ENCODE measurements at places on chromosomes 13 and 19. TPM values are rescaled to one million over a fixed set of nuclear protein-coding genes. Genes with fewer than 3 reads are reported as not detected.

Gene COQ8B
- polyA plus RNA-seq: 45.8 TPM

Gene CEACAM20
- not detected for polyA plus RNA-seq

DNA sequence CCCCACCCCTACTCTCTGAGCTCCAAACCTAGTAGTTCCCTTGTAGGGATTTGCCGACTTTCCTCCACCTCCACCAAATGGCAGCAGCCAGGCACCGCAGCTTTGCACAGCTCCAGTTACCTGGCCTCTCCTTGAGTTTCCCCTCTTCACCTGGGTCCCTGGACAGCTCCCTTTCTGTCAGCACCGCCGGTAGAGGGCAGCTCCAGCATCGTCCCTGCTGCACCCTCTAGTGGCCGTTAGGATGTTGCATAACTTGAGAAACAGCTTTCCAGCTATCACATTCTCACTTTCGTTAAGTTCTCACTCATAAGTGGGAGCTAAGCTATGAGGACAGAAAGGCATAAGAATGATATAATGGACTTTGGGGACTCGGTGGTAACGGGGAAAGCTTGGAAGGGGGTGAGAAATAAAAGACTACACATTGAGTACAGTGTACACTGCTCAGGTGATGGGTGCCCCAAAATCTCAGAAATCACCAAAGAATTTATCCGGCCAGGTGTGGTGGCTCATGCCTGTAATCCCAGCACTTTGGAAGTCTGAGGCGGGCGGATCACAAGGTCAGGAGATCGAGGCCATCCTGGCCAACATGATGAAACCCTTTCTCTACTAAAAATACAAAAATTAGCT, 60.4 kb upstream of the OLFM4 start:
- DNase-seq: peak; percentile 91

Gene PPFIA3
- polyA plus RNA-seq: 20.0 TPM

- DNase-seq: no peak
These were observed 331.7 kb downstream of the LIG4 start for GRCh38 chr13:107883561-107884175.

Gene SLC46A3
- 30.0 TPM for polyA plus RNA-seq

Gene GRIK5
- 8.9 TPM for polyA plus RNA-seq

Gene DENND1C
- 2.6 TPM for polyA plus RNA-seq

DNA sequence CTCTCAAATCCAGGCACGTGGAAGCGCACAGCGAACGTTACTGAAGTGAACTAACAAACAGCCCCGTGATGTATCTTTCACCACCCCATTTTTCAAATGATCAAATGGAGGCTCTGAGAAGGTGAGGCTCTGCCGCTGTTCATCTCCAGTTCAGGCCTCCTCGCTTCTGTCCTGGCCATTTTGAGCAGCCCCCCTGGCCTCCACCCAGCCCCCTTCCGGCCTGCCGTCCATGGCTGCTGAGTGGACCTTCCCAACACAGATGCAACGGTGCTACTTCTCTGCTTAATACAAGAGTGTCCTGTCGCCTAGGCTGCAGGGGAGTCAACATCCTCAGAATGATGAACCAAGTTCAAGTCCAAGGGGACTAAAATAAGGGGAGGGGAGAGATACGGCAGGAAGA, 9.7 kb downstream of the SYDE1 start:
- DNase-seq: no peak

DNA sequence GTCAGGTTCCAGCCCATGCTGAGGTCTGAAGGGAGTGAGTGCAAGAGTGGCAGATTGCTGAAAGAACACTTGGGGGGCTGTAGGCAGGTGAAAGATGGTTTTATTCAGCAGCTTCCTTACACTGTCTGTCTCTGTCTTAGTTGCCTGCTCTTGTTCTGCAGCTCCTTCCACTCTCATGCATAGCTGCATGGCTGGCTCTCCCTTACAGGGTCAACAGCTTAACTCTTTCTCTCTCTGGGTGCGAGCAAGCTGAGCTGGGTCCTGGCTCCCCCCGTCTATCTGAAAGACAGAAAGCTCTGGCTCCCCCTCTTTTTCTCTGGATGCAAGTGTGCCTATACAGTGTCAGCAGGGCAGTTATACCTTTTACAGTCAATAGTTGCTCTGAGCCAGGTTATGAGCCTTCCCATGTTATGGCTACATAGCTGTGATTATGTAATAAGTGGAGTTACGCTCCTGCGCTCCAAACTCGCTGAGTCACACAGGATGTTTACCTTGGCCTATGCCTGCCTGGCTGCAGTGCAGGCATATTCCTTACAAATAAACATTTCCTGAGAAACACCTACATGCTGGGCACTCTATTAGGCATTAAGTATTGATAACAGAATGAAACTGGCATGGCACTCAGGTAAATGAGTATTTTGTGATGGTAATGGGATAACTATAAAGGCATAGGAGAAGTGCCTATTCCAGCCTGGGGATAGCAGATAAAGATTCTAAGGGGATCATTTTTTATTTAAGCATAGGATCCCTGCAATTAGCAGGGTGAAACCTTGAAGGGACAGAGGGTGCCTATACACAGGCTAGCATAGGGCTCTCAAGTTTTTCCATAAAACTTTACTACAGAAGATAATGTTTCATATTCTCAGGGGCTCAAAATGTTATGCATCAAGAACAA, 826.9 kb upstream of the PCDH9 start:
- DNase-seq: no peak

Gene ZNF324B
- 3.4 TPM for polyA plus RNA-seq

DNA sequence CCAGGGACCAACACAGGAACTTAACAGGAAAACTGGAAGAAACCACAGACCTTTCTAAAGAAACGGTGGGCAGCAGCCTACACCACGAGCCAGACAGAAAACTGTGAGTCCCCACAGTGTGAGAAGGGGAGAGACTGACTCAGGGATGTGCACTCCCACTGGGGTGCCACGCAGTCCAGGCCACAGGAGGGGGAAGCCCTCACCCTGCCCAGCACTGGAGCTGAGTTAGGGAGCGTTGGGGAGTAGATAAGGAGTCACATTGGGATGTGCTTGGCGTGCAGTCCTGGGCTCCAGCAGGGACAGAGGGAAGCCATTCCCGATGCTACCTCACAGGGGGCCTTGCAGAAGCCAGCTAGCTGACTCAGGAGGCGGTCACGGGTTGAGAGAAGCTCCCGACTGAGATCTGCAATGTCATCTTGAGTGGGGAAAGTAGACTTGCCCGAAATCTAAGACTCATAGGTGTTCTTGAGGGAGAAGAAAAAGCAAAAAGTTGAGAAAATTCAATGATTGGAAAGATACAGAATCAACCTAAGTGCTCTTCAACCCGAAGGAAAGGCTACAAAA, 17.3 kb downstream of the SIGLEC8 start:
- peak; percentile 54 for DNase-seq

Gene DIS3
- polyA plus RNA-seq: 7.5 TPM

GRCh38 chr13:42113478-42113877, 65.0 kb downstream of the DGKH start:
- DNase-seq: no peak

DNA sequence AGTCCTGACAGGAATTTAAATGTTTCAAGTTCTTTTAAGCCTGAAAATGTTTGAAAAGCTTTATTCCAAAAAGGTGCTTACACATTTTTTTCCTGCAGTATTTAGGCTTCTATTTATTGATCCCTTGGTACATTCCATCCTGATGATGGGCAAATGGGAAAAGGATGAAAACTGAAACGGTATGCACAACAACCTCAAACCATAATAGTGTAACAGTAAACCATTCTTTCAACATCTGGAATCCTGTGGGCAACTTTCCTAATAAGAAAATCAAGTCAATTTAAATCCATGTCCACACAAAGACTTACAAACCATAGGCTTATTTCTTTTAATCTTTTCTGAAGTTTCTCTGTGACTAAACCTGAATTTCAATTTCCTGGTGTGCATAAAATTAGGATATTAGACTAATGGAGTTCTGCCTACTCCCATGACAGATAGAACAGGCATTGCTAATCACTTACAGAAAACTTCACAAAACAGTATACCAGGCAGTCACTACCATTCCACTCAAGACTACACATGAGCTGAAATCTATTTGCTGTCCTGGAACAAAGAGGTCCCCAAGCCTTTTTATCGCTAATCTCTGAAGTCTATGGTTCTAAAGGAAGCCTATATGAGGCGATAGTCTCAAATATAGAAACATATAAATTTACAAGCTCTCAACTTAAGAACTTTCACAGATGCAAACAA, 103.3 kb downstream of the DLEU7 start:
- DNase-seq: no peak

DNA sequence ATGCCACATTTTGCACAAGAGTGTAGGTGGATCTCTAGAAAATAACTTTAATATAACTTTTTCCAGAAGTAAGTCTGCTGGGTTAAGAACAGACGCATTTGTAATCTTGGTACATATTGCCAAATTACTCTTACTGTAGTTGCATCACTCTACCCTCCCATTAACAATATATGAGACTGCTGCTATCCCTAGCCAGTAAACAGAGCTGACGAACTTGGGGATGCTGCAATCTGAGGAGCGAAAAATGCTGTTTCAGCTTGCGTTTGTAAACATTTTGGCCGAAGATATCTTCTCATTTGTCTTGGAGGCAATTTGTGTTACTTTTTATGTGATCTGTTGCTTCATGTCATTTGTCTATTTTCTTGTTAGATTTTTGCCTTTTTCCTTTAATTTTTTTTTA, 1482.8 kb downstream of the OLFM4 start:
- no peak for DNase-seq

DNA sequence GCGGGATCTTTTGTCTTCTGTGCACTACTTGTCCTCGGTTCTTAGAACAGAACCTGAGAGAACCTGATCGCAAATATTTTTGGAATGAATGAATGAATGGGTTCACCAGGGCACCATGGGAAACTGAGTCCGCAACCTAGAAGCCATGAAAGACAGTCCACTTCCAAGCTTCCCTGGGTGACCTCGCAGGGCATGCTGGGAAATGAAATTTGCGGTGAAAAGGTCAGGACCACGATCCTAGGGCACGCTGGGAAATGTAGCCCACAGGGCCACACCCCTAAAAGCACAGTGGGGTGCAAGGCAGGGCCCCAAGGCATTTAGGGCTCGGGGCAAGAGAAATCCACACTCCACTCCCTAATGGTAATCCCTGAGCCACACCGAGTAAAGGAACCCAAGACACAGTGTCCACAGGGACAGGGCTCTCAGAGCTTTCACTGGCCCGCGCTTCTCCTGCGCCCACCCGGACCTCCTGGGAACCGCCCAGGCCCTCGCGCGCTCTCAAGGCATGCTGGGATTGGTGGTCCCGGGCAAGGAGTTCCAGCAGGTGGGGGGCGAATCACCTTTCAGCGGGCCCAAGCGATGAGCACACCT, 1.1 kb upstream of the PPP1R12C start:
- peak; percentile 85 for DNase-seq

Gene TEX101
- not detected for polyA plus RNA-seq

GRCh38 chr13:63517371-63517770, 2101.7 kb upstream of the PCDH20 start:
- DNase-seq: no peak

DNA sequence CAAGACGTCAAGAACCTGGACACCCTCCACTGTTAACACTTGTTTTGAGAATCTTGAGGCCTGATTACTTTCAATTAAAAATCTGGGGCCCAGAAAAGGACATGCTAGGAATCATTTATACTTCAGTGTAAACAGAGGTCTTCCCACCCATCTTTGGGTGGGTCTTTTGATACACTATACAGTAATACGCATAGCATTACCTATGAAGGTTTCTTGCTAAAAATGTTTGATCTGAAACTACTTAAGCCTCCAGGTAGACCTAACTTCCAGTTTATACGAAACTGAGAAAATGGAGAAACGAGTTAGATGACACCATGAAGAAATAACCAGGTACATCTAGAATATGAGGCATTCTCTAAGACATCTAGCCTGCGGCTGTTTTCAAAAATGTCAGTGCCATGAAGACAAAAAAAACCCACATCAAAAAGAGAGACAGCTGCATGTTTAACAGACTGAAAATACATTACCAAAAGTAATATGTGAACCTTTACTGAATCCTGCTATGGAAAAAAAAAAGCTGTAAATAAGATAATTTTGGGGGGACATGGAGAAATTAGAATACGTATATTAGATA, 36.6 kb downstream of the TGDS start:
- no peak for DNase-seq

GRCh38 chr13:109454167-109454917, 332.0 kb downstream of the IRS2 start:
- DNase-seq: no peak

DNA sequence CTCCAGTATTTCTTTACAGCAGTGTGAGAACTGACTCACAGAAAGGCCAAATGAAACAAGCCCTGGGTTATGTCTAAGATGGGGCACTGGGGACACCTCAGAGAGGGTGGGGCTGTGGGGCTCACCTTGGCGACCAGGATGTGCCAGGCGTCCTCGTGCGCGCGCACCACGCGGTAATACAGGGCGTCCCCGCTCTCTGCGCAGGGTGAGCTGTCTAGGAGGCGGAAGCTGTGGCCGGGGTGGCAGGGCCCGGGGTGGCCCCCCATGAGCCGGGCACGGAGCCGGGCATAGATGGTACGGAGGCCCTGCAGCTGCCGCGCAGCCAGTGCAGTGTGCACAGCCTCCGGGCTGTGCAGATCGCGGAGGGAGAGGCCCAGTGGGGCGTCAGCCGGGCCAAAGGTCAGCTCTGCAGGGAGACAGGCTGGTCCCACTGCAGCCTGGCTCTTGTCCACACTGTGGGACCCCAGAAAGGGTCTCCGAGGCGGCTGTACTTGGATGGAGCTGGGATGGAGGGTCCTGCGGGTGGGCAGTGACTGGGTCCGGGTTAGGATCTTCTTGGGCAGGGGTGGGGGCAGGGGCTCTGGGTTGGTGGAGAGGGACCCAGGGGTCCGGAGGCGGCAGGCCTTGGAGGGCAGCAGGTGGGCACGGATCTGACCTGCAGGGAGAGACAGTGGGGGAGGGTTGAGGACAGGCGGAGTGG, 3.4 kb downstream of the PEAK3 start:
- no peak for DNase-seq

GRCh38 chr13:77374786-77375185, 47.9 kb upstream of the MYCBP2 start:
- no peak for DNase-seq

DNA sequence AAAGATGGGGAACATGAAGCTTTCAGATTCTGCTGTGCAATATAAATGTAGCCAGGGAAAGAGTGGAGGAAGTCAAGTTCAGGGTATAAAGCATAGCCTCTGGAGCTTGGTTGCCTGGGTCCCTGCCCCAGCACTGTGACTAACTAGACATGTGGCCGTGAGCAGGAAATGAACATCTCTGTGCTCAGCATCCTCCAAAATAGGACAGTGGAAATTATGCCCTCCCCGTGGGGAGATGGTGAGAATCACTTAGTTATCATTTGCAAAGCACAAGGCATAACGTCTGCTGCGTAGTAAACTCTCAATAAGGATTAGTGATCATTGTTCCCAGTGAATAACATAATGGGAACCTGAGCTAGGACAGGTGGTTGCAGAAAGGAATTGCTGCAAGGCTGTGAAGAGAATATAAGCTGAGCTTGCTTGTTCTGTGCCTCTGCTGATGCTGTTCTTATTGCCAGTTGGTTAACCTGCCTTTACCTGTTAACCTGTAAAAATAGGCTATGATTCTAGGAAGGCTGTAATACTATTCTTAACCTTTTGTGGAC, 441.0 kb downstream of the COG6 start:
- no peak for DNase-seq

Gene GPR183
- polyA plus RNA-seq: 1.7 TPM

Gene TMEM238
- polyA plus RNA-seq: 8.1 TPM

Measured in kidney (tissue), 22 donors.